ENCODE measurements at places on chromosomes 1 and 21.

- no peak for DNase-seq
Observed at GRCh38 chr1:89822109-89822962, 1.5 kb downstream of the LRRC8D start.

- DNase-seq = no peak
Observed at GRCh38 chr1:59393211-59394180, 96.6 kb downstream of the FGGY start.

DNA sequence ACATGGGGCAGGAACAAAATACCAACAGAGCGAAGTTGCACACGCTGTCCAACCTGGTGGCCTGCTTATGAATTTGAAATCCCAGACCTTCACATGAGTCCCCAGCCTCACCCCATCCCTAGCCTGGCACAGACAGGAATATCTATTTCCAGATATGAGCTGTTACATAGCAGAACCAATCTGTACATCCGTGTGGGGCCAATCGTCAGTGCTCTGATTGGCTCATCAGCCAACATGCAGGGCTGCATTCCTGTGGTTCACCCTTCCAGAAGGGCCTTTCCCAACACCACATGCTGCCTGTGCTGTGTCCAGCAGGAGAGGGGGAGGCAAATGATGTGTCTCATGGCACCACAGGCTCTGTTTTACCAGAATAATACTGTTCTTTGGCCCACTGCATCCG, 31.3 kb downstream of the CCN1 start:
- DNase-seq = peak; percentile 87

DNA sequence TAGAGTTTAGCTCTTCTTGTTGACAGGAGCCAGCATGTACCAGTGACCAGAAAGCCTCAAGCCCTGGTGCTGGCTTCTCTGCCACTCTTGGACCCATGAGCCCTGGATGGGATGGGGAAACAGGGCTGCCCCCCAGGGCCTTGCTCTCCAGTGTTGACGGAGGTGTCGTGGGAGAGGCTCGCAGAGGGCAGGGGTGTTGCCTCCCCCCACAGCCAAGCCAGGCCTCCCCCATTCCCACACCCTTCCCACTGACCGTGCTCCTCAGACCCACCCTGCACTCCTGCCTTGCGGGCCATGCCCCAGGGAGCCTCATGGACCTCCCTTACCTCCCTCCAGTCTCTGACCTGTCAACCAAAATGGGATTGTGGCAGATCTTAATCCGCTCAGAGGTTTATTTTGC, 123.8 kb upstream of the COL6A1 start:
- DNase-seq = no peak

DNA sequence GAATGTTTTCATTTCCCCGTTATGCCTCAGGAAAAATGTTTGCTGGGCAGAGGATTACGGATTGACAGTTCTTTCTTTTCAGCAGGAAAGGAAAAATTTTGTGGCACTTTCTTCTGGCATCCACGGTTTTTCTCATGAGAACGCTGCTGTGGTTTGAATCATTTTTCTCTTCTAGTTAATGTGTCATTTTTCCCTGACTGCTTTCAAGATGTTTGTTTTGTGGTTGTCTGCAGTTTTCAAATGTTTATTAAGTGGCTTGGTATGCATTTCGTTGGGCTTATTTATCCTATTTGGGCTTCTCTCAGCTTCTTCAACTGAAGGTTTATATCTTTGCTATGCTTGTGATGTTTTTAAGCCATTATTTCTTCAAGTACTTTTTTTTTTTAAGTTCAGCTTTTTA, 359.0 kb downstream of the RGS7 start:
- no peak for DNase-seq

DNA sequence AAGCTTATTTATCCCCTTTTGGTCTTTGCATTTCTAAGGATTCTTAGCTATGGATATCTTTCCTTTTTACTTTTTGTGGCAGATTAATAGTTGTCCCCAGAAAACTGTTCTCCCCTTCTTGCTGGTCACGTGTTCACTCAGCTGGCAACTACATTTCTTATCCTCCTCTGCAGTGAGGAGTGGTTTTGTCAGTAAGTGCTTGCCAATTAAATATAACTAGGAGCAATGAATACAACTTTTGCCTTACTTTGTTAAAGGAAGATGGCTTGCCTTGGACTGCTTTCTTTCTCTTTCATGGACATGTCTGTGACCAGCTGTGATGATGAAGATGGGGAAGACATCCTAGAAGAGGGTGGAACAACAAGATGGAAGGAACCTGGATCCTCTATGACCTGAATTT, 15.6 kb upstream of the ALG14 start:
- DNase-seq = no peak
